ENCODE measurements at places on chromosomes 11 and 22. TPM values are rescaled to one million over a fixed set of nuclear protein-coding genes. Genes with fewer than 3 reads are reported as not detected.

The OR51B2 gene
- not detected for total RNA-seq

The NELL1 gene
- total RNA-seq, result not detected

- DNase-seq, result no peak
Observed at GRCh38 chr11:77375107-77375506, 73.6 kb upstream of the GDPD4 start.

DNA sequence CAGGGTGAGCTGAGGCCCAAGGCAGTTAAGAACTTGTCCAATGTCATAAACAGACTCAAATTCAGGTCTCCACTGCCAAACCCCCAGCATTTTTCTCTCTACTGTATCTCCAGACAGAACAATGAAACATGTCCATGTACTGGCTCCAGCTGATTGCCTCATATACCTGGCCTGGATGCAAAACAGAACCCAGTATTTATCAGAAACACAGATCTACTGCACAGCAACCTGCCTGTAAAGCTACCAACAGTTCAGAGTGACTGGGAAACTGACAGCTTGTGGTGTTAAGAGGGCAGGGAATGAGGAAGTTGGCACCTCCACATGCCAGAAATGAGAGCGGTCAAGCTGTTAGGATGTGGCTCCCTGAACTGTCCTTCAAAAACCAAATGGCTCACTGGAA is 41.6 kb downstream of the C11orf71 start:
- no peak for DNase-seq

The PGA5 gene
- total RNA-seq, result not detected

- DNase-seq, result no peak
Observed at GRCh38 chr11:17917556-17917955, 95.3 kb downstream of the SERGEF start.

GRCh38 chr22:49925525-49926128 is 7.2 kb downstream of the CRELD2 start:
- peak; percentile 91 for DNase-seq

The ZP1 gene
- not detected for total RNA-seq

DNA sequence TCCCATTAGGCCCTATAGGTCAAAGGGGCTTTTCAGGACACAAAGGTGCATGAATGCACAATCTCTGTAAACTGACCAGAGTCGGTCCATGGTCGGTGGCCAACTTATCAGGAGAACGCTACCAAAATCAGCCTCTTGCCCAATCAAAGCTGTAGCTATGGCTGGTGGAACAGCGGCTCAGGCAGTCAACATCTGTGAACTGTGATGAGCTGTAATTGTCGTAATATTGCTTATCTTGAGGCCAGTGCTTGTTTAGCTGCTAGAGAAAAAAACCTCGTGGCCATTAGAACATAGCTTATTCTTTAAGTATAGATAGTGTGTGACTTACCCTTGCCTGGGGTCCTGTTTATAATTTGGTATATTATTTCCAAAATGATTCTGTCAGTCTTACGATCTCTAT is 14.4 kb upstream of the CHST1 start:
- no peak for DNase-seq

The ARFGAP3 gene
- total RNA-seq, result 47.0 TPM

- no peak for DNase-seq
Observed at GRCh38 chr22:33717694-33718396, 202.4 kb downstream of the LARGE1 start.

GRCh38 chr11:6271598-6271997 is 12.0 kb downstream of the CCKBR start:
- DNase-seq, result no peak

DNA sequence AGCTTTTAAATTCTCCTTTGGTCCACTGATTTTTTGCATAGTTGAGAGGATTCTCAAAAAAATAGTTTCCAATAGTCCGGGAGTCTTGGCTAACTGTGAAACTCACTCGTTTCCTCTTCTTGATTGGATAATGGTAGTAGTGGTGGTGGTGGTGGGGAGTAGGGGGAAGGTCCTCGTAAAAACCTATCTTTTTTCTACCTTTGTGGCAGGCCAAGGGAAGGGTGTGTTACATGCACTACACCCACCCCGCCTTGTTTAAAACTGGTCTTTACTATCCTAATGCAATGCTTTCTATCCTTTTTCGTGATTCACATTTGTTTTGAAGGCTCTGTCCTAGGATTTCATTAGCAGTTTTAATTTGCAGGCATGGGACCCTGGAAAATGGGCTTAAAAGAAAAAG is 4.8 kb downstream of the TEAD1 start:
- no peak for DNase-seq

- DNase-seq, result no peak
Observed at GRCh38 chr22:49687786-49688515, 139.7 kb downstream of the BRD1 start.

- no peak for DNase-seq
Observed at GRCh38 chr11:9090488-9091043, 833 bp downstream of the SCUBE2 start.

The BTG4 gene
- not detected for total RNA-seq

The RCOR2 gene
- 3.2 TPM for total RNA-seq

The KCNK4 gene
- 0.92 TPM for total RNA-seq

GRCh38 chr22:33850724-33851123 is 69.6 kb downstream of the LARGE1 start:
- no peak for DNase-seq

The FAM227A gene
- 0.57 TPM for total RNA-seq

DNA sequence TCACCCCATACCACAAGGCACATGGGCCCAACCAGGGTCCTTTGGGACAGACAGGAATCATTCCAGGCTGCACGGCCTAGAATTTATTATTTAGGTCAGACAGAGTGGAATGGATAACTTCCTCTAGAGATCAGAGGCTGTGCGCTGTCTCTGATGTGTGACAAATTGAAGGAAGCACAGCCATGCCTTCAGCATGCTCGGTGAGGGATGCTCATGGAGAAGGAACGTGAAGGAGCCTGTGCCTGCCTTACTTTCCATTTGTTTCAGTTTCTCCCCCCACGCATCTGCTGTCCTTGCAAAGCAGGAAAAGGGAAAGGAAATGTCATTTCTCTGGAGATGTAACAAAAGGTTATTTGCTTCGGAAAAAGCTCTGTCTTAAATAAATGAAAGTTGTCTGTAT is 644.1 kb downstream of the OPCML start:
- DNase-seq, result no peak

- DNase-seq, result no peak
Observed at GRCh38 chr11:111541254-111542061, 938 bp downstream of the LAYN start.

The OR8H3 gene
- not detected for total RNA-seq

The DENND5A gene
- total RNA-seq, result 5.1 TPM

GRCh38 chr11:12717851-12718291 is 43.6 kb downstream of the TEAD1 start:
- peak; percentile 33 for DNase-seq

The LRRC32 gene
- total RNA-seq, result 25.3 TPM

- no peak for DNase-seq
Observed at GRCh38 chr11:2534957-2535672, 90.3 kb downstream of the KCNQ1 start.

DNA sequence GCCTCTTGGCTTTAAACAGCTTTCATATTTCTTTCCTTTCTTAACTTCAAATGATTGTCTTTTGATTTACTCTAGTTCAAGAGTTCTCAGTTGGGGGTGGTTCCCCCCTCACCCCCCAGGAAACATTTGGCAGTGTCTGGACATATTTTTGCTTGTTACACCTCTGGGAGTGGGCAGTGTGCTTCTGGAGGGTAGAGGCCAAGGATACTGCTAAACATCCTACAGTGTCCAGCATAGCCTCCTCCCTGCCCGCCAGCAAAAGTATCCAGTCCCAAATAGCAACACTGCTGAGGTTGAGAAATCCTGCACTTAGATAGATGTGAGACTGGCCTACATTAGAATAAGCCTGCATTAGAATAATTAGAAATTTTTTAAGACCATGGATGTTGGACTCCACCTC is 3.2 kb downstream of the PPP6R3 start:
- DNase-seq, result no peak

The GDPD4 gene
- not detected for total RNA-seq

The LMNTD2 gene
- 16.9 TPM for total RNA-seq

DNA sequence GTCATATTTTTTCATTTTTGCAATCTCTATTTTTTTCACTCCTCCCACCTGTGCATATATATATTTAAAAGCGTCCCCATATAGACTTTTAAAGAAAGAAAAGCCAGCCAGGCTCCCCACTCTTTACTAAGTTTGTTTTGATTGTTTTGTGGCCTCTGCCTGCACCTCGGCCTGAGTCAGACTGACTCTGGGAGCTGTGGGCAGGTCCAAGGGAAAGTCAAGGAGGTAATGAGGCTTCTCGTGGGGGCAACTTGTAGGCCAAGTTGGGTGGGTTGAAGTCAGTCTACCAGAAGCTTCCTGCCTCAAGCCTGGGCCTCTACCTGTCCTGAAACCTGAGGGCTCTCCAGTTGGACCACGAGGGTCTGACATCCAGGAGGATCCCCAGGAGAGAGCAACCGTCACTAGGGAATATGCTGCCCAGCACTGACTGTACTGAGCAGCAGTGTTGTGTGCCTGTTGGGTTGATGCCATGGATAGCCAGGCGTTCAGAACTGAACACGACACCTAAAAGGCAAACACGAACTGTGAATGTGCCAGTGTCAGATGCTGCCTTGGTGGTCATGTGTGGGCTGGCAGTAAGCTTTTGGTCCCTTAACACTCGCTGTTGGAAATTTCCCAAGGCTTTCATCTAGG is 58.8 kb downstream of the BMAL1 start:
- DNase-seq, result no peak

DNA sequence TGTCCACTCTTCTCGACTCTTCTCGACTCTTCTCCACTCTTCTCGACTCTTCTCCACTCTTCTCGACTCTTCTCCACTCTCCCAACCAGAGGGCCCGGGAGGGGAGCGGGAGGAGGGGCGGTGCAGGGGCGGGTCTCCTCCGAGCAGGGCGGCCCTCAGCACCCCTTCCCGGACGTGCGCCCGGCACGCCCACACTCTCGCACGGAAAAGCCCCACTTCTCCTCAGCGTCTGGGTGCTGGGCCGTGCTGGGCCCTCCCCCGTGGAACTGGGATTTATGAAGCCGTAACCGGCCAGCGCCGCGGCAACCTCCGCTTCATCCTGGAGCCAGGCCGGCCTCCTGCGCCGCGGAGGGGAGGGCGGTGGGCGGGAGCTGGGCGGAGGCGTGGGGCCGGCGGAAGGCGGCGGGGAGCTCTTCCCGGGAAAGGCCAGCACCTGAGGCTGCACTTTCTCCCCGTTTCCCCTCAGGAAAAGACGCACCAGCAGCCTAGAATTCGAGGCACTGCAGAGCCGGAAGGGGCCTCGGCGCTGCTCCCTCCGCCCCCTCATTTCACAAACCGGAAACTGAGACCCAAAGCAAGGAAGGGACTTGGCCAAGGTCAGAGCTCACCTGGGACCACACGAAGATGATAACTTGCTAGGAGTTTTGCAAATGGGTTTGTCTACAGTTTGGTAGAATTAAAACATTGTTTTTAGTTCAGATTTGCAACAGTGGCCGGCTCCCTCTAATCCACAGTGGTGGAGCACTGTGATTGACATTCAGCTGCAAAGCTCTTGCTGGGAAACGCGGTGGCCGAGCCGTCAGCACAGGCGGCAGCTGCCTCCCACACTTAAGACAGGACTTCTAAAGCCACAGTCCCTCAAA is 31.6 kb upstream of the JAM3 start:
- DNase-seq, result no peak

The KDM4E gene
- total RNA-seq, result not detected

DNA sequence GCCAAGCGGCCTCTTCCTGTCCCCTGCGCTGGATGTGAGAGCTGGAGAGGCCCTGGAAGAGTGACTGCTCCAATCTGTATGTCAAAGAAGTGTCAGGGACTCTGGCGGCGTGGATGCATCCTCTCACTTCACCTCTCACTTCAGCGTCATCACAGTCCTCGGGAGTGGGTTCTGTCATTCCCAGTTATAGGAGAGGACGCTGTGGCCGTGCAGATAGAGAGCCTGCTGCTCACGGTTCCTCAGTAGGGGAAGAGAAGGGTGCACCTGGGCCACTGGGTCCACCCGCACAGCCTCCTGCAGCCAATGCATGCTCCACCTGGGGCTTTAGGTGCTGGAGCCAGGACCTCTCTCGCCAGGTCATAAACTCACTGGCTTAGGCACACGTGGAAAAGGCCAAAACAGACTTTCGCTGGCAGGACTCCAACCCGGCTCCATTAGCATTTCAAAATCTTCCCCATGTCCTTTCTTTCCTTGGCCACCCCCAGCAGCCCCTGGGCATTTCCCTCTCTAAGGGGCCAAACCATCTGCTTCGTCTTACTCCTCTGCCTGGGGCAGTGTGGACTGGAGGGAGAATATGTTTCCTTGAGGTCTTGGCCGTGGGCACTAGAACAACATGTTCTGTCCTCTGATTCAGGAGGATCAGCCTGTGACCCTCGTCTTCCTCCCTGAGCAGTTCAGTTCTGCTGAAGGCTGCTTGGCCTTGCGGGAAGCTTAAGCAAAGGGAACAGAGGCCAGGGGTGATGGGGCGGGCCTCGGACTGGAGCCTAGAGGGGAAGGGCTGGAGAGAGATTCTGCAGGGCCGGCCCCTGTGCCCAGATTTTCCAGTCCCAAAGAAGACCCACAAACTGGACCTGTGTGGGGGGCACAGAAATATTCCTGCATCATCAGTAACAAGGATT is 57.8 kb downstream of the ST14 start:
- DNase-seq, result no peak

DNA sequence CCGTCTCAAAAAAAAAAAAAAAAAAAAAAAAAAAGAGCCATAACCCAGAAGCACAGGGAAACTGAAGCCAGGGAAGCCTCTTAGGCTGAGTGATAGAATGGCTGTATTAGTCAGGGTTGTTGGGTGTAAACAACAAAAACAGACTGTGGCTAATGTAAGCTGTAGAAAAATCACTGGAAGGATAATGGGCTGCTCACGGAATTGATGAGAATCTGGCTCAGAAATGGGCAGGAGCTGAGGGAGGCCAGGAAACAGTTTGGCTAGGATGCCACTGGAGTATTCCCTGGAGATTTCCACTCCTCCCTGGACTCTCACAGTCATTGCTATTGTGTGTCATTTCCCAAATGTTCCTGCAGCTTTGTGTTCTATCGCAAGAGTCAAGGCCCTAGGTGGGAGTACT is 22.4 kb downstream of the SLC22A6 start:
- no peak for DNase-seq

- no peak for DNase-seq
Observed at GRCh38 chr11:132361011-132361550, 990.7 kb downstream of the NTM start.

The SYT13 gene
- total RNA-seq, result not detected

GRCh38 chr11:69948256-69949141 is 129.3 kb upstream of the FGF3 start:
- no peak for DNase-seq

DNA sequence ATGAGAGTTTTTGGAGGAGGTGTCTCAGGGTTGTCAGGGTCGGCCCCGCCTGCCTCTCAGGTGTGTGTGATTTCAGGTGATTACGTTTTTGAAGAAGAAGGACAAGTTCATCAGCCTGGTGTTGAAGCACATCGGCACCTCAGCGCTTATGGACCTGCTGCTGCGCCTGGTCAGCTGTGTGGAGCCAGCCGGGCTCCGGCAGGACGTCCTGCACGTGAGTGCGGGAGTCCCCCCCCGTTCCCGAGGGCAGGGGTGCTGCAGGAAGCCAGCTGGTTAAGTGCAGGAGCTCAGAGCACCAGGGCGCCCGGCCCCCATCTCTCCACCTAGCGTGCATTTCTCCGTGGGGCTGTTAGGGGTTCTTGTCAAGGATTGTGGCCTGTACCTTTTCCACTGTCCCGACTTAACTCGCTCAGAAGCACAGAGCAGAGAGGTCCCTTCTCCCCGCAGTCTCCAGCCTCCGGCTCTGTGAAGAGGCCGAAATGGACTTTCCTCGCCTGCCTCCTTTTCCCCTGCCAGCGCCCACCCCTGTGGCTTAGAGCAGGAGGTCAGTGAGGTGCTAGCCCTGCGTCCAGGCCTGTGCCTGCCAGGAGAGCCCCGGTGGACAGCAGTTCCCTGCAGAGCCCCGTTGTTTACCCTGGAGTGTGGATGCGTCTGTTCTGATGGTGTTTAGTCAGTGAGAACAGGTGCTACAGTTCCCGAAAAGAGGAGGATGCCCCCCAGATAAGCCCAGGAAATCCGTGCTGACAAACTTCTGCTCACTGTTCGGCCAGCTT is 60.2 kb downstream of the SBF1 start:
- no peak for DNase-seq
